Left cardiac atrium (tissue), 4 donors: ENCODE measurements at places on chromosomes 6 and 20.

DNA sequence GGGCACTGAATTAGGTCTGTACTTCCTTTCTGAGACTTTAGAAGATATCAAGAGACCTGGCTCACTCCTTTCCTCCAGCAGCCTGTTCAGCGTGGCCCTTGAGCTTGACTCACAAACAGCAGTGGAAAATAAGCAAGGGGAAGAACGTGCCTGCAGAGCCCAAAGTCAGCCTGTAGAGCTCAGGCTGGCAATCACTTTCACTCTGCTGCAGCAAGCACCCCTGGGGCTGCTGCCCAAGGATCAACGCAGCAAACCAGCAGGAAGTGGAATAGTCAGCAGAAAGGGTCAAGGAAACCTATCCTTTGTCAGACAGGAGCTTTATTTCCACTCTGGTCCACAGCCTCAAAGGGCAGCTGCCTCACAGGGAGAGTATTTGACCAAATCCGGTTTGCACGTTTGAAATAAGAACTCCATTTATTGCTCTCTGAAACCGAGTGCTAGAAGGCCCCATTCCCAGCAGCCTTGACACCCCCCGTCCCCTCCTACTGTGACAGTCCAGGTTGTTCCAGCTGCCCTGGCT lies 77.4 kb downstream of the PRDM1 start:
- DNase-seq, result no peak

DNA sequence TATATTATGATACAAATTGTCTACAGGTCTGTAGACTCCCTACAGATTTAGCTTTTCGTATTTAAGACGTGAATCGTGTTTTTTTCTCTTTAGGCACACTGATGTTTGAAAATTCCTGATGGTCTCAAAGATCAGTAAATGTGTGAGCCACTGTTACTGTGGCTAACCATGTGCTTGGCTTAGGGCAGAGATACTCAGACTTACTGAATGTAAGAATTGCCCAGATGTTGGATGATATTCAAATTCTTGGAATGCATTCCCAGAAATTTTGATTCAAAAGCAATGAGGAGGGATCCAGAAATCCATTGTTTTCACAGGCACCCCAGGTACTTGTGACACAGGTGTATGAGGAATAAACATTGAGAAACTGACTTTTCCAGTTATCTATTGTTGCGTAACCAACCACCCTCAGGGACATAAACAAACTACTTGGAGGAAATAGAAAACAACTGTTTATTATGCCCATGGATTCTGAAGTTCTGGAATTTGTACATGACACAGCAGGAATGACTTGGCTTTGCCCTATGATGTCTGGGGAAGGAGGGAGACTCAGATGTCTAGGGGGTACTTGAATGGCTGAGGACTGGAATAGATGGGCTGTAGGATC lies 339.6 kb upstream of the CITED2 start:
- DNase-seq, result no peak

GRCh38 chr20:50366270-50367103 lies 143.7 kb upstream of the PTPN1 start:
- peak; percentile 81 for DNase-seq

DNA sequence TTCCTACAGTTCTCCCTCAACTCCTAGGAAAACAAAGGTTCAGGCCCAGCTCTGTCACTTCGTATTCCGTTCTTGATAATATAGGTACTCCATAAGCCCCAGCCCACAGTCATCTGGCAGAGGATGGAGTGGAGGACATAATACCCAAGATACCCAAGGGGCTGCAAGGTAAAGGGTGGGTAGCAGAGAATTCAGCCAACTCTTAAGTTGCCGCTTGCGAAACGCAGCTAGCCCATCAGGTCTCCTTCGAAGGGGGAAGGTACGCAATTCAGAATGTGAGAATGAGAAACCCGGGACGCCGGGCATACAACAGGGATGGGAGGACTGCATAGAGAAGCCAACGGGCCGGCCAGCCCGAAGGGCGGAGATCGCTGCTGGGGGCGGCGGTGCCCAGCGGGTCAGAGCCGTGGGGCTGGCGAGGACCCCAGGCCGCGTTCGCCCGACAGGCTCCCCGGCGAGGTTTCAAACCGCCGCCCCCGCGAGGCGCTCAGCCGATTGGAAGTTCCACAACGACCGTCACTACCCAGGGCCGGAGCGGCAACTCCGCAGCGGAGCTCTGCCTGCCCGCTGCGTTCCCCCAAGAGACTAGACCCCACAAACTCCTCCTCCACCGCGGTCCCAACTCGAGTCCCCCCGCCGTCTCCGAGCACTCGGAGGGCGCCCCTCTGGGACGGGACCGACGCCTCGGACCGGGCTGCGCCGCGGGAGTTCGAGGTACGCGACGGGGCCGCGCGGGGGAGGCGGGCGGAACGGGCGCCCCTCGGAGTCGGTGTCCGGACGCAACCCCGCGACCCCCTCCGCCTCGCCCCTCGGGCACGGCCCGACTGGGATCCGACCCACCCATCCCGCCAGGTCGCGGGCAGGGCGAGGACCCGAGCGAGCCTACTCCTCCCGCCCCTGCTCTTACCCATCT lies 911 bp downstream of the CDK19 start:
- DNase-seq, result peak; percentile 60

DNA sequence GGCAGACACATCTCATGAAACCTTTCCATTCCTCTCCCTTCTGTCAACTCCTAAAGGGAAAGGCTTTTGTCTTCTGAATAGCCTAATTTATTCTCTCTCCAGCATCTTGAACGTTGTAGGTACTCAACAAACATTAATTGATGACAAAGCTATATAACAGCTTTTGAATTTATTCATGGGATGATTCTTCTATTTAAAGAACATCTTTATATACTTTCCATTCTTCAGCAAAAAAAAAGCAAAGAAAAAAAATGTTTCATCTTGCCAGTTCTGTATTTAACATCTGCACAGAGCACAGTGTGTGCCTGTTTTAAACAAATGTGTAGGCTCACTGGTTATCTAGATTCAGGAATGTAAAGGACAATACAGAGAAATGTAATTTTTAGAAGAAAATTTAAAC lies 648.7 kb downstream of the KIF16B start:
- DNase-seq, result no peak

- no peak for DNase-seq
Observed at GRCh38 chr6:82909551-82909950, 156.1 kb downstream of the UBE3D start.

- no peak for DNase-seq
Observed at GRCh38 chr6:119536666-119537065, 187.1 kb upstream of the MAN1A1 start.

DNA sequence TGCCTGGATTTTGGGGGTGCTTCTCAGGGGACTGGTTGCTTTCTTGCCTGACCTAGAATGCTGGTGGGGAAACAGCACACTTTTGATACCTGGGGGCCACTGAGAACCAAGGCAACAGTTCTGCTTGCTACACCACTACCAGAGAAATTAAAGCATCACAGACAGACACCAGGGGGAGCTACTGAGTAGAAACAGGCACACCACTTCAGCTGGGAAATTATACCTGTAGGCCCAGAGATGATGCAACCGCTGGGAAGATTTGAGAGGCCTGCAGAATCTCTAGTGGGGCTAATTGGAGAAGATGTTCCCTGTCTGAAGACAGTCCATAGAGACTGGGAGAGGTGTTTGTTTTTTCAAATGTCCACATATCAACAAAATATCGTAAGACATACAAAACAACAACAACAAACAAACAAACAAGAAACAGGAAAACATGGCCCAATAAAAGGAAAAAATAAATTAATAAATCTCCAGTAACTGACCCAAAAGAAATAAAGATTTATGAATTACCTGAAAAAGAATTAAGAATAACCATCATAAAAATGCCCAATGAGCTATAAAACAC lies 129.4 kb upstream of the RIN2 start:
- peak; percentile 24 for DNase-seq

DNA sequence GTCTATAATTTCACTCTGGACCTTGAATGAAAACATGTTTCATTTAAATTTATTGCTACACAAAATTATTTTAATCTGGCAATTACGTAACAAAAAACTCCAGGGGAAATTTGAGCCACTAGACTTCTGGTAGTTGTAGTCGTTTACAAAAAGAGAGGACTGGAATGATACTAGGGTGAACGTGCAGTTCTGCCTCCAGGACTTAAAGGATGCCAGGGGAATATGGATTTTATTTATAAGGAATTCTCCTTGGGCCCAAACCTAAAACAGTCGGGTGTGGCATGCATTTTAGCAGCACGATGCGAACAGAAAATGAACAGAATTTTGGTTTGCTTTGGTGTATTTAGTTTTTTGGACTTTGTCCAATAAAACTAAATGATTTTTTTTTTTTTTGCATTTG lies 76.9 kb downstream of the PRL start:
- no peak for DNase-seq

- peak; percentile 70 for DNase-seq
Observed at GRCh38 chr6:2876210-2877056, 26.7 kb downstream of the SERPINB9 start.

DNA sequence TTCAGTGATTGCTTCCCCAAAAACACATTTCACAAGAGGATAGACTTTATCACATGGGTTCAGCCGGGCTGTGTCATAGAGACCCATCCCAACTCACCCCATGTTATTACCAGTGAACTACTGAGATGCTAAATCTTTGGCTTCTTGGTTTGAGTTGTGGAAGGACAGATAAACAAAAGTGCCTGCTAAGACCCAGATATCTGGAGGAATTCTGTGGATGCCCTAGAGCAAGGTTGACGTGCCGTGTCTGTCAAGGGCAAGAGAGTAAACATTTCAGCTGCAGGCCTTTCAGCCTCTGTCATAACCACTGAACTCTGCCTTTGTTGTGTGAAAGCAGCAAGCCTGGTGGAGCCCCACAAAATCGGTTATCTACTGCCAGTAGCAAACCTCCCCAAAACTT lies 11.2 kb upstream of the THBD start:
- DNase-seq, result no peak

GRCh38 chr20:19646963-19647362 lies 111.1 kb upstream of the RIN2 start:
- no peak for DNase-seq

DNA sequence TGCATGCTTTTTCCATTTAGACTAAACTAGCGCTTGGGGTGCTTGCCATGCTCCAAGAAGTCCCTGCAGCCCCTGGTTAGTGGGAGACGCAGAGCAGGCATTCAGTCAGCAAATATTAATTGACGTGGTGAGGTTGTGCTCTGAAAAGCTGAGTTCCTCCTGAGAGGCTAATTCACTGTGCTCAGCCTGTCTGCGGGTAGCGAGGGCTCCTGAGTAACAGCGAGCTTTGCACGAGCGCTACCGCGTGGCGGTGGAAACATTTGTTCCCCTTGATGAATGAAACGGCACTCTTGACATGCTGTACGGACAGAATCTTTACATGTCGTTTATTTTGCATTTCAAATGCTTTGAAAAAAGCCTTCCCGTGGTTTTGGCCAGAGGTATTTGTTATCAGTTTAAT lies 170.6 kb upstream of the AGPAT4 start:
- DNase-seq, result no peak

- no peak for DNase-seq
Observed at GRCh38 chr6:28802417-28803336, 121.1 kb downstream of the TRIM27 start.
